ENCODE measurements at places on chromosomes 6 and 20.

GRCh38 chr6:105974986-105975385 lies 111.2 kb upstream of the PRDM1 start:
- no peak for DNase-seq

DNA sequence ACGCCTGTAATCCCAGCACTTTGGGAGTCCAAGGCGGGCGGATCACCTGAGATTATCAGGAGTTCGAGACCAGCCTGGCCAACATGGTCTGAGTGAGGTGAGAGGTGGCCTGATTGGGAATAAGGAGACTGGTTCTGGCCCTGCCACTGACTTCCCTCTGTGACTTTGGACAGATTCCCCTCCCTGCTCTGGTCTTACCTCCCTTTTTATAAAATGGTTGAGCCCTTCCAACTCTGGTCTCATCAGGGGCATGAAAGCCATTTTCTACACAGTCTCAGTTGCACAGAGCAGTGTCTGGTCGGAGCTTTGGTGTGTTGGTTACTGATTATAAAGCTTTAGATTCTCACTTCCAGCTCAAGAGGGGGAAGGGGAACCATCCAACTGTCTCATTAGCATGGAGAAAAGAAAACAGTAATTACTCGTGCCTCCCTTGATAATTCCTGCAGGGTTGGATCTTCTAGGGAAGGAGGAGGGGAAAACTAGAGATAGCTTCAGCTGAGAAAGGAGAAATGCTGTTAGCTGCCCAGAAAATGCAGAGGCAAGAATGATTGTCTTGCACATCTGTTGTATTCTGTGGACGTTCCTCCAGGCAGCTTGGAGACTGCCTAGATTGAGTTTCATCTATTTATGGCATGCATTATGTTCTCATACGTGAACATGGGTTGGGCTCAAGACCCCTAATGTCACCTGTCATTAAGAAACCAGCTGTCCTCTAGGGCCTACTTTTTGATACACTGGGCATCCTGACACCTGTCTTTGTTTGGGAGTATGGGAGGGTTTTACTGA lies 30.4 kb downstream of the RALY start:
- DNase-seq = no peak

DNA sequence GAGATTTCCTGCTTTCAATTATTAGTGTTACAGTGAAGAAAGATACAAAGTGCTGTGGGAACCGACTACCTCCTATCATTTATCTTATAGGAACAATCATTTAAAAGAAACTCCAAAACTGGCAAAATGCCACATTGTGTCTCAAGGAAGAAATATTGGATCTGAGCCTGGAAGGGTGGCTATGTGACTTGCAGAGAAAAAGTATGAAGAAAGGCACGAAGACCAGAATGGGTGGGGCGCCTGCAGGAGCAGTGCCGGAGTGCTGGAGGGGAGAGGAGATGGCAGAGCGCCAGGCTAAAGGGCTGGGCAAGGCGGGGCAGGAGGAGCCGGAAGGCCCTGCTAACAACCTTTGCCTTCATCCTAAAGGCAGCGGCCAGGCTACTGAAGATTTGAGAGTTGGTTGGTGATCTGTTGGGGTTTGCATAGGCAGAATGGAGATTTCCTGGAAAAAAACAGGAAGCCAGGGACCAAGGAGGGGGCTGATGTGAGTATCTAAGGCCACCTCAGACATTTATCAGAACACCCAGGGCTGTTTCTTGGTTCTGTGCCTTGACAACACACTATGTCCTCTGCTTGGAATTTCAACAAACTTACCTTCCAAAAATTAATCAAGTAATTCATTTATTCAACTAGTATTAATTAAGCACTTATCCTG lies 125.6 kb downstream of the MAFB start:
- DNase-seq = no peak

DNA sequence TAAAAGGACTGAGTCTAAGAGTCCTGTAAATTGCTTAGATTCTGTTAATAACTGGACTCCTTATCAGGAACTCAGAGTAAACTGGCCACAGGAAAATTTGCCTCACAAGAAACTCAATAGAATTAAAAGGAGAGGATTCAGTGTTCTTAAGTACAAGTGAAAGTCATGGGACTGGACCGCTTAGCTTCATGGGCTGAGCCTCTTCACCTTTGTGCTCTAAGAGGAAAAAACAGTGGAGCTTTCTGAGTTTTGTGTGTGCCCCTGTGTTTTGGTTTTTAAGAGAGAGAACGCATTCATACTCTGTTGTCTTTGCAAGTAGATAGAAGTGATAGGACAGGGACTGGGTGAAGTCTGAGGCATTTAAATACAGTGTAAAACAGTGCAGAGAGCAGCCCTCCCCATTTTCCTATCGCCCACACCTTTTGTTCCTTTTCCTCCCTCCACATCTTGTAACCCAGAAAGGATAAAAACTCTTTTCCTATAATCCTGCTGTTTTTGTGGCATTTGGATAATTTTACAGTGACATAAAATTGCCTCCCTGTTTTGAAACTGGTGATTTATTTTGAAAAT lies 49.6 kb downstream of the FOXO3 start:
- DNase-seq = no peak

- no peak for DNase-seq
Observed at GRCh38 chr6:31037169-31037568, 26.9 kb downstream of the MUC22 start.

DNA sequence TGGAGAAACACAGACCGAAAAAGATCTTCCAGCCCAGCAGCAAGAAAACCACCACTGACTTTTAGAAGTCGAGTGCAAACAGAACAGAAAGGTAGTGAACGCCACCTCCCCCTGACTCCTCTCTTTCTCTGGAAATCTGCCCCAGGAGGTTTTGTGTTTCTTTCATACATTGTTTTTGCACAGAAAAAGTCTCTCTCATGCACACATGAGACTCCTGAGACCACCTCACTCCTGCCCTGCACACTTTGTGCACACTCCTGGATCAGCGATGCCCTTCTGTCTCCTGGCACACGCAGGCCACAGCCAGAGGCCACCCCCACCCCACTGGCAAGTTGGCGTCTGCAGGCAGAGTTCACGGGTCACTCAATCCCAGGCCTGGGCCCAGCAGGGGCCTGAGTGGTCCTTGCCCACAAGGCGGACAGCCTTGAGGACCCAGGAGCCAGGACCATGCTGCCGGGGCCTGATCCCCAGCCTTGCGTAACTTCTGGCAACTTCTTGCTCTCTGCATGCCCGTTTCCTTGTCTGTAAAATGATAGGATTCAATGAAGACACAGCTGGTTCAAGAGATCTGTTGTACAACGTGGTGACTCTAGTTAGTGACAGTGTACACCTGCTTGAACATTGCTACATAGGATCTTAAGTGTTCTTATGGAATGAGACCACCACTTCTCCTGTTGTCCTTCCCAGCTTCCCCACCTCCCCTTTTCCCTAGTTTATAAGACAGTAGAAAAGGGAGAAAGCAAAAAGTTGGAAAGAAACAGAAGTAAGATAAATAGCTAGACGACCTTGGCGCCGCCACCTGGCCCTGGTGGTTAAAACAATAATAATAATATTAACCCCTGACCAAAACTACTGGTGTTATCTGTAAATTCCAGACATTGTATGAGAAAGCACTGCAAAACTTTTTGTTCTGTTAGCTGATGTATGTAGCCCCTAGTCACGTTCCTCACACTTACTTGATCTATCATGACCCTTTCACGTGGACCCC lies 30.2 kb upstream of the CST7 start:
- DNase-seq = no peak

GRCh38 chr6:42783876-42784642 lies 2.2 kb downstream of the BICRAL start:
- peak; percentile 32 for DNase-seq

DNA sequence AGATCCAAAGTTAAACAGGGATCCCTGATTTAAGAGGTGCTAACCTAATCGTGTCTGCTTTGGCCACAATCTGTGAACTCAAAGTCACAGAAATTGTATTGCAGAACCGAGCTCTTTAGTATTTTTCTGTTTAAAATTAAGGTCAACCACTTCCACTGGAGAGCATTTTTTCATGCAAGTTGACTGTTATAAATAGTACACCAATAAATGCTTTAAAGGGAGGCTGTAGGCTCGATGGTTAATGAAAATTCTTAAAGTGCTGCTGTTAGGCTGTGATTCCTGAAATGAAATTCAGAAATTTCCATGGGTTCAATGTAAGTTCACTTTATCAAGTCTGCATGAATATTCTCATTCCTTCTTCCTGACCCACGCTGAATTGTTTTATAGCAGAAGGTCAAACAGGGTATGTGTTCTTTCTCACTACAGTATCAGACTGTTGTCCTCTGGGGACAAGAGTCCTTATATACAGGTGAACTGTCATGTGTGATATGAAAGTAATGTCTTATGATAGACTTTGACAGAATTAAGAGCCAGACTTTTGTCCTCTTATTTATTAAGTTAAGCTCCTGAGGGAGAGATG lies 92.5 kb upstream of the HDGFL1 start:
- no peak for DNase-seq

- DNase-seq = no peak
Observed at GRCh38 chr6:158780988-158781691, 38.0 kb downstream of the EZR start.

DNA sequence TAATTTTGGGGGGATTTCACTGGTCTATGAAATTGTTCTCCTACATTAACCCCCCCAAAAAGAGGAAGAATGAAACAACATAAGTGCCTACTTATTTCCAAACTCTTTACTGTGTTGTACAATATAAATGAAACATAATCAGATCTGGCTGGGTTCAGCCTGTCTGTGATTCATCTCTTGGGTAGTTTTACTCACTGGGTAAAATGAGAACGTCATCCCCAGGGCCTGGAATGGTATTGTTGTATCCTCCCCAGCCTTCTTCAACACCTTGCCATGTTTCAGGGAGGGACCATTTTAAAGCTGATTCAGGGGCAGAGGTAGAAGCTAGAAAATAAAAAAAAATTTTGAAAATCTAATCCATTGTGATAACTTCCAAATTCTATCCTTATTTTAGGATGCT lies 256.7 kb downstream of the PKHD1 start:
- no peak for DNase-seq

- no peak for DNase-seq
Observed at GRCh38 chr20:60950974-60951373, 301.1 kb upstream of the CDH4 start.

DNA sequence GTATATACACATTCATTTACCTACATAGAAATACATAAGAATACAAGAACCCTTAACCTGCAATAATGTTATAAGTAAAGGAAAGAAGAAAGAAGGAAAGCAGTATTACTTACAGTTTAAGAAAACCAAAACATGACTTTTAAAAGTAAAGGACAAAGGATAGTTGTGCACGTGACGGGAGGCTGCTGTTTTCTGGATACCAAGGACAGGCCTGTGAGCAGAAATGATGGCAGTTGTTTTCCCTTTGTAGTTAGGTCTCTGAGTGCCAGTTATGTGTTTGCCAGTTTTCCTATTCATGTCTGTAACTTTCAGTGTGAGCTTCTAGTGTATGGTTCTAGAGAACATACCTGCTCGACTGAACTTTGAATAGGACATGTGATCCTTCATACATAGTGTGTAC lies 54.8 kb downstream of the FAM120B start:
- DNase-seq = no peak

DNA sequence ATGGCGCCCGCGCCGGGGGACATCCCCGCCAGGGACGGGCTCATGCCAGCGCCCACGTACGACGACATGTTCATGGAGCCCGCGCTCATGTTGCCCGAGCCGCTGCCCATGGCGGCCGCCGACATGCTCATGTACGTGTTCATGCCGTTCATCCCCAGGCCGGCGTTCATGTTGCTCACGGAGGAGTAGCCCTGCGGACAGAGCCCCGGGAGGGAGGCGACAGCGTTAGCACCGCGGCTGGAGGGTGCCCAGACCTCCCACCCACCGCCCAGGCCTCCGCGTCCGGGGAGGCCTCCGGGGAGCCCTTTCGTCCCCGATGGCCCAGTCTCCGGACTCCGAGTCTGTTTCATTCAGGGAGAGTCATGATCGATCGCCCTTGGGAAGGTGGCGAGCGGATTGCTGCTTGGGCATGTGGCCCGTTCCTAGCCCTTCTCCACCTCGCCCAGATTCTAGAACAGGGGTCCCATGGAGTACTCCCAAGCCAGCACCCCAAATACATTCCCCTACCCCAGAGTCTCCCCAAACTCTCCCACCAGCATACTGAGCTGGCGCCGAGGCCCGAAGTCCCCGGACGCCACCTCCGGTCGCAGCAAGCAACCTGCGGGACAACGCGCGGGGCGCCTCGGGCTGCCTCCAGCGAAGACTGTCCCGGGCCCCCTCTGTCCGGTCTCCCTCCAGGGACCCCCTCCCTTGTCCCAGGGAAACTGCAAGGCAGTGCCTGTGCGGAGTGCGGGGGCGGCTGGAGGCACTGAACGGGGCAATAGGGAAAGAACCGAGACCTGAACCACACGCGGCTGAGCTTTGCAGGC lies 1.2 kb downstream of the FOXA2 start:
- DNase-seq = no peak

DNA sequence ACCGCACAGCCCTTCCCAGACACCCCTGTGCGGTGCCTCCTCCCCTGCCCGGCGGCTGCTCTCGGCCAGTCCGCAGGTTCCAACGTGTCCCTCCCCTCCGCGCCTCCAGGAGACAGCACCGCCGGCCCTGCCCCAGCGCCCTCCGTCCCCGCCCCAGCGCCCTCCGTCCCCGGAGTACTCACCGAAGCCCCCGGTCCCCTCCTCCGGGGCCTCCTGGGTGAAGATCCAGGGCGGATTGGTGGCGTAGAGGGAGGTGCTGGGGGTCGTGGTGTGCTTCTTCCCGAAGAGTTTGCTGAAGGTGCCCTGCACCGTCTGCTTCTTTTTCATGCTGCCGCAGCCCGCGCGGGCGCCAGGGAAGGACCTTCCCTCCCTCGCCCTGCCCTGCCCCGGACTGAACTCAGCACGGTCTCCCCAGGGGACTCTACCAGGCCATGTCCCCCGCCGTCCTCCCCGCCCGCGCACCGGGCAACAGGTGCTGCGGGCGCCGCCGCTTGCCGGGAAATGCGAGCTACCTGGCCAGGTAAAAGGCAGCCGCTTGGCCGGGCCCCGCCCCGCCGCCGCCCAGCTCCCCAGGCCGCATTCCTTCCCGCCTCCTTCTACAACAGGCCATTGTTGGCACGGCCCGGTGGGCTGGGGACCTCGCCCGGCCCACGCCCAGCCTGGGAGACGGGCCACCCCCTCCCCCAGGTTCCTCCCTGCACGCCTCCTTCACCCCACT lies at the start of gene C6orf132:
TSS of gene C6orf132 (minus strand) at position 503 of the 718 bp plus-strand sequence. CDS start at position 327, 176 bp downstream.
- no peak for DNase-seq

GRCh38 chr6:169961772-169962561 lies 210.5 kb downstream of the ERMARD start:
- no peak for DNase-seq

- DNase-seq = no peak
Observed at GRCh38 chr20:19779634-19780033, 21.6 kb downstream of the RIN2 start.

- DNase-seq = no peak
Observed at GRCh38 chr6:4647414-4648365, 128.5 kb upstream of the CDYL start.

- no peak for DNase-seq
Observed at GRCh38 chr20:47111576-47111975, 216.9 kb downstream of the EYA2 start.

- DNase-seq = no peak
Observed at GRCh38 chr20:49133571-49133970, 54.6 kb downstream of the STAU1 start.

DNA sequence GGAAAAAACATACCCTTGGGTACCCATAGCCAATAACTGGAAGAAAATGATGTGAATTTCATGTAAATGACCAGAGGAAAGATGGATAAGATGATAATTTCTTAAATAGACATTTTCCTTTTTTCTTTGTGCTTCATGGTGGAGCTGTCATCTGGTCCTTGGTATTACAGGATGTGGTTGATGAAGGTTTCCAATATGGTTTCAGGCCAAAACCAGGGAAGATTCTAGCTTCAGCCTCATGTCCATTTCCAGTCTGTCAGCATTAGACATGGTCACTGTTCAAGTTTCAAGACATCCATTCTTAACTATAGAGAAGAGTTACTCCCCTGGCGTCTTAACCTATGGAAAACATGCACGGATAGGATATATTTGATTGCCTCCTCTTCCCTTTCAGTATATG lies 63.6 kb downstream of the SSR1 start:
- DNase-seq = no peak
